Activated T-helper 2 cell treated with anti-CD3 and anti-CD28 coated beads, Interferon-gamma antibody, Interleukin-2, Interleukin-4, amounts not matched to agents 10 μg/mL and 5 μg/mL and 100 μg/mL, durations not matched to agents 14 hours and 24 hours and 36 hours (primary cell): ENCODE measurements at places on chromosomes 11 and 22. TPM values are rescaled to one million over a fixed set of nuclear protein-coding genes. Genes with fewer than 3 reads are reported as not detected.

Gene PRR33
- 0.05 TPM in 1 of 2 replicates, not detected in the other for total RNA-seq

Gene INS
- total RNA-seq = not detected in 2 replicates

Gene MS4A7
- total RNA-seq = not detected in 2 replicates

Gene CNIH2
- total RNA-seq = 0.91 and 1.5 TPM in 2 replicates

Gene RRP8
- total RNA-seq = 29.4 and 30.1 TPM in 2 replicates

Gene OR5B21
- total RNA-seq = 0.46 and 0.48 TPM in 2 replicates

Gene CCDC81
- 0.83 and 1.5 TPM in 2 replicates for total RNA-seq

Gene TMEM109
- total RNA-seq = 112 and 120 TPM in 2 replicates

Gene OR8G5
- total RNA-seq = not detected in 2 replicates

Gene DLG2
- total RNA-seq = 1.8 and 2.1 TPM in 2 replicates

Gene IFITM10
- total RNA-seq = 0.14 and 0.34 TPM in 2 replicates

Gene SERPING1
- not detected in 2 replicates for total RNA-seq

Gene LRRC56
- total RNA-seq = 1.3 and 2.2 TPM in 2 replicates

Gene XPNPEP3
- 17.5 and 17.9 TPM in 2 replicates for total RNA-seq

Gene LIF
- total RNA-seq = 919 and 932 TPM in 2 replicates

Gene TPBGL
- total RNA-seq = 0.25 and 0.32 TPM in 2 replicates

Gene OR4A47
- total RNA-seq = not detected in 2 replicates

Gene CXCR5
- 7.5 and 8.1 TPM in 2 replicates for total RNA-seq
